Activated CD4-positive, CD25-positive, alpha-beta regulatory T cell treated with anti-CD3 and anti-CD28 coated beads, Interleukin-2, amount 50 U/mL, for 72 hours (primary cell): ENCODE measurements at places on chromosomes 13 and 19.

DNA sequence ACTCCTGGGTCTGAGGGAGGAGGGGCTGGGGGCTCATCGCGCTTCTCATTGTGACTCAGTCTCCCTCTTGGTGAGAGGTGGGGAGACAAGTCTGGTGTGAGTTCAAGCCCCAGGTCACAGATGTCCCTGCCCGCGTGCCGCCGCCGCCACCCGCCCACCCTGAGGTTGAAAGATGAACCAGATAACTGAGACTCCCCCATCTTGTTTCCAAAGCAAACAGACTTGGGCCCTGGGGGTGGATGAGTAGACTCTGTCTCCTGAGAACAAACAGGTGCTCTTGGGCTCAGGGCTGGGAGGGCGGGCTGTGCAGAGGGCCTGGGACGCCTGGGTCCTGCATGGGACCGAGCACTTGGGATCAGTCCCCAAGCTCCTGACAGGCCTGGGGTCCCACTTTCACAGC lies 567 bp downstream of the SBK2 start:
- no peak for DNase-seq

DNA sequence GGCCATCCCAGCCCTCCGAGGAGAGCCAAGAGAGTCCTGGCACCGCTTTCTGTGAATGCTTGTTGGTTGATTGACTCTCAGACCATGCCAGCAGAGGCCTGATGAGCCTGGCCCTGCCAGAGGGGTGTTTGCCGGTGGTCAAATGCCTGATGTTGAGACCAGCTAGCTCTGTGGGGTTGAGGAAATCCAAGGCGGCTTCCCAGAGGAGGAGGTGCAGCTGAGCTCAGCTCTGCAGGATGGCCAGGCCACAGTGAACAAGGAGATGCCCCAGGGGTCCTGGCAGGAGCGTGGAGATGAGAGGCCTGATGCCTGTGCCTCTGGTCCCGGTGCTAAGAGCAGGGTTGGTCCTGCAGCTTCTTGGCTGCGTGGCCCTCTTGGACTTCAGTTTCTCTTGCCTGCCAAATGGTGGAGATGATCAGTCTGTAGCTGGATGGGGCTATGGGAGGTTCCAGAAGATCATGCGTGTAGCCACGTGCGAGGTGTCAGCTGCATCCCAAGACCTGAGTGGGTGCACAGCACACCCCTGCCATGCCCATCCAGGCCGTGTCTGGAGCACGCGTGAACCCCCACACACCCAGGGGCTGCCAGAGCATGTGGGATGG lies 16.8 kb downstream of the NFIC start:
- no peak for DNase-seq

- no peak for DNase-seq
Measured at GRCh38 chr19:40339018-40339728, 9.0 kb downstream of the C19orf47 start.

GRCh38 chr13:77902319-77902963 lies 16.2 kb downstream of the EDNRB start:
- DNase-seq: no peak

- no peak for DNase-seq
Measured at GRCh38 chr13:113145911-113146598, 12.4 kb upstream of the PROZ start.

- DNase-seq: no peak
Measured at GRCh38 chr13:112711528-112712265, 21.9 kb downstream of the ATP11A start.

- DNase-seq: no peak
Measured at GRCh38 chr19:18089726-18090125, 3.0 kb upstream of the IL12RB1 start.

DNA sequence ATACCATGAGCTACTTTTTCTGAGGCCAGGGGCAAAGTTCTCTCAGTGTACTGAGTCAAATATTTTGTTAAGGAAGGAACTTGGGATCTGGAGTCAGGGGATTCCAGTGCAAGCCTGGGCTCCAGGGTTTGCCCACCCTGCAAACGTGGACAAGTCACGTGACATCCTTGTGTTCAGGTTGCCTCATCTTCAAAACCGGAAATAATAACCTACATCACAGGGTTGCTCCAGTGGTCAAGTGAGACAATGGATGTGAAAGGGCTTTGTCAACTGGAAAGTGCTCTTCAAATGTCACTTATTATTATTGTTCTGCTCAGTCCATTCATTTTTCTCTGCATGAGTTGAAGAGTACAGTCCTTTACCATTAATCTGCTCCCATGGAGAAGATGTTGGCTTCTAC lies 414.9 kb downstream of the COG6 start:
- no peak for DNase-seq

GRCh38 chr19:13098277-13099072 lies 4.2 kb downstream of the LYL1 start:
- no peak for DNase-seq

DNA sequence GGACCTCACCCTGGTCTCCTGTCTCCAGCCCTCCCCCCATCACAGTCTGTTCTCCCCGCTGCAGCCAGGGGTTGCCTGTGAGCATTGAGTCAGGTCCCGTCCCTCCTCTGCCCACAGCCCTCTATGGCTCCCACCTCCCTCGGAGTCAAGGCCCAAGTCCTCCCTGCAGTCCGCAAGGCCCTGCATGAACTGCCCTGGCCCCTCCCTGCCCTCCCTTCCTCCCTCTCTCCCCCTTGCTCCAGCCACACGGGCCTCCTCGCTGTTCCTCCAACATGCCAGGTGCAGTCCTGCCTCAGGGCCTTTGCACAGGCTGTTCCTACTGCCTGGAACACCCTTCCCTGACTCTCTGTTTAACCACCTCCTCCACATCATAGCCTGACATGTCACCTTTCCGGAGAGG lies 2.8 kb downstream of the TINCR start:
- no peak for DNase-seq

GRCh38 chr19:7691497-7691896 lies 10.4 kb downstream of the FCER2 start:
- DNase-seq: no peak

GRCh38 chr13:31956980-31957644 lies 74.5 kb upstream of the FRY start:
- no peak for DNase-seq

DNA sequence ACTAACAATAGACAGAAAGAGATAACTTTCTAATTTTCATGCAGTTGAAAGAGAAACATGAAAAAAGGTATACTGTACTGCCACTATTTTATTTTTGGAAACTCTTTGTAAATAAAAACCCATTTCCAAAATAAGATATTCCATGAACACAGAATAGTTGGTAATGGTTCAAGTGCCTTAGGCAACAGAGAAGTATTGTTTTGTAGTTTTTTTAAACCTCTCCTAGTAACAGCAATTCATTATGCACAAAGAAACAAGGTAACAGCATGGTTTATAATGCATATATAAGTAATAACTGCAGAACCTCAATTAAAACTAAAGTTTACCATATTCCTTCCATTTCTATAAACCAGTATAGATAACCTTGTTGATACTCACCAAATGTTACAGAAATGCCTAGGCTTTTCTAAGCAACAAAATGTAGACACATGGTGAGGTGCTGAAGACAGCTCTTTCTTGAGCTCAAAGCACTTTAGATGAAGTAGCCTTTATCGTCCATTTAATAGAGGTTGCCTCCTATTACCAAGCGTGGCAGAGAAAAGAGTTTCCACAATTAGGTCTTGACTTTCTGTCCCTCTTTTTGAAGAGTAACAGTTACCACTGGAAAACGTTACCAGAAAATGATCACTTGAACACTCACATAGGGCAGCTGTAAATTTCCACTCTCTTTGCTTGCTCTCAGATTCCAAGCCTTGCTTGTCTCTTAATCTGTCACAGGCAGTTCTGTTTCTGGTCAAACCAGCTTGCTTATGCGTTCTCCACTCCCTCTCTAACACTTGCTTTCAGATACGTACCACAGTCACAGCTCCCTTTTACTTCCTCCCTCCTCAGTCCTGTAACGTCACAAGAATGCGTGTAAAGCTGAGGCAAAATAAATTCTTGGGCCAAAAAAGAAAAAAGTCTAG lies 42.9 kb downstream of the CAB39L start:
- DNase-seq: no peak

DNA sequence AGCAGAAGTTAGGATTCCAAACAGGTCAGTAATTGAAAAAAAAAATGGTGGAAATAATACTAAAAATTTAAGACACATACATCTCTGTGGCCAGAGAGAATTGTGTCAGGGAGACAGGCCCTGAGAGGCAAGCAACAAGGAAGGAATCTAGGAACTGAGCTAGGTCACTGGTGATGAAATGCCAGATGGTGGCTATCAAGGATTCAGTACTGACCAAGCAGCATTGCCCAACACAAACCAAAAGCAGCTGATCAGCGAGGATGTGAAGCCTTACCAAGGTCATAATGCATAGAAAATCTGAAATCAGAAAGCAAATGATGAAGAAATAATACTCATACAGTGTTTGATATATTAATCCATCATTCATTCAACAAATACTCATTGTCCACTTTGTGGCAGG lies 905.0 kb downstream of the GPC5 start:
- DNase-seq: no peak

DNA sequence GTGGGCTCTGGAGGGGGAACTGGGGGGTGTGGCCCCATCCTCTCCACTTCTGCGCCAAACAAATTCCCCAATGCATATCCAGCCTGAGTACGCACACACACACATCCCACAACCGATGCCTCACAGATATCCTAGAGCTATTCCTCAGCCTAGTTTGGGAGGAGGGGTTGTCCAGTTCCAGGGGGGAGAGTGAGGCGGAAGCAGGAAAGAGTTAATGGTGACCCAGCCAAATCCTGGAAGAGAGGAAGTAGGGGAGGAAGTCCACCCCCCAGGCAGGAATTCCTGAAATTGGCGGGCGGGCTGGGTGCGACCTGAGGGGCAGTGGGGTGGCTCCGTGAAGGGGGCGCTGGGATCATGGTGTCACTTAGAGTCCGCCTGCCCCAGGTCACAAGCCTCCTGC lies 897 bp downstream of the GPR4 start:
- DNase-seq: no peak

- DNase-seq: no peak
Measured at GRCh38 chr19:45275370-45275971, 24.4 kb downstream of the MARK4 start.

GRCh38 chr13:28492569-28493367 lies 2.2 kb downstream of the FLT1 start:
- no peak for DNase-seq

DNA sequence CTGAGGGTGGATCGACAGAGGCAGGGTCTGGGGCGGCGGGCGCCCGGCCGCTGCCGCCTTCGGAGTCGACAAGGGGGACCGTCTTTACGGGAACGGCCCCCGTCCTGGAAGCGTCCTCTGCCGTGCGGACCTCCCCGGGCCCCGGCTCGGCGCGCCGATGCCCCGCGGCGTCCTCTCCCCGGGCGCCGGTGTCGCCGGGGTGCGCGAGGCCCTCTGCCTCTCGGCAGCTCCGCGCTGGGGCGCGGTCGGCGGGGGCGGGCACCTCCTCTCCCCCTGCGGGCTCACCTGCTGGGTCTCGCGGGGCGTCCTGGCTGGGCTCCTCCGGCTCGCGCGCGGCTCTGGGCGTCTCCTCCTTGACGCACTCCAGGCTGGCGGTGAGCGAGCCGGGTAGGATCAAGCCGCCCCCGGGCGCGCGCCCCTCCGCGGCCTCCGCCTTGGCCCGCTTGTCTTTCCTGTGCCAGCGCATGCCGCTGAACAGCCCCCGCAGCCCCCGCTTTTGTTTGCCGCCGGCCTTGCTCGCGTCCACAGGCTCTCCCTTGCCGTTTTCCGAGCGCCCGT lies 1.5 kb downstream of the AMER2 start:
- no peak for DNase-seq

DNA sequence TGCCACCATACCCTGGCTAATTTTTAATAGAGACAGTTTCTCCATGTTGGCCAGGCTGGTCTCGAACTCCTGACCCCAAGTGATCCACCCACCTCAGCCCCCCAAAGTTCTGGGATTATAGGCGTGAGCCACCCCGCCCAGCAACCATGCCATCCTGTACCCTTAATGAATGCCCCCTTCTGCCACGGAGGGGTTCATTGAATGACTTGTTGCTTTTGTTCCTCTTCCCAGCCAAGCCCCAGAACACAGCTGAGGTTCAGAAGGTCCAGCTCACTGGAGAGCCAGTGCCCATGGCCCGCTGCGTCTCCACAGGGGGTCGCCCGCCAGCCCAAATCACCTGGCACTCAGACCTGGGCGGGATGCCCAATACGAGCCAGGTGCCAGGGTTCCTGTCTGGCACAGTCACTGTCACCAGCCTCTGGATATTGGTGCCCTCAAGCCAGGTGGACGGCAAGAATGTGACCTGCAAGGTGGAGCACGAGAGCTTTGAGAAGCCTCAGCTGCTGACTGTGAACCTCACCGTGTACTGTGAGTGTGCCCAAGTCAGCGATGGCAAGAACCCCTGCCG lies 6.0 kb downstream of the PVR start:
- no peak for DNase-seq

DNA sequence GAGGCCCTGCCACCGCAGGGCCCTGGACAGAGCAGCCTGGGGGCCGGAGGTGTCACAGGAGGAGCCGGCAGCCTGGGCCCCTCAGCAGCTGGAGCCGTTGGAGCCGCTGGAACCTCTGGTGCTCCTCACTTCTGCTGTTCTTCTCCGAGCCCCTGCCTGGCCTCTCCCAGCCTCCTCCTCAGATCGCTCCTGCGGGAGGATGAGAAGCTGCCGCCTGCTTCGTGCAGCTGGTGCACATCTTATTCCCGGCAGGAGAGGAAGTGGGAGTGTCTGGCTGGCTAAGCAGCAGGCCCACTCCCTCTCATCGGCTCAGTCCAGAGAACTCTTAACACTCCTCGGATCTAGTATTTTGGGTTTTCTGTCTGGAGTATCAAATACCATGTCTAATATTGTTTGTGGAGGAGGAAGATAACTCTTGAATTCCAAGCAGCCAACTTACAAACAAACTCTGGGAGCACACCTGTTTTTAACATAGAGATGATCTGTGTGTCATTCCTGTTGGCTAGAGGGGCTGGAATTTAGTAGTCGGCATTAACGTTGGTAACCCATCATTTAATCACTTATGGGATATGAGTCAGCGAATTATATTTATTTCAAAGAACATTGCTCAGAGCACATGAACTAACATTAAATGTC lies 37.1 kb upstream of the RNF113B start:
- DNase-seq: no peak

- DNase-seq: no peak
Measured at GRCh38 chr13:95642999-95643398, 1.5 kb downstream of the DZIP1 start.

DNA sequence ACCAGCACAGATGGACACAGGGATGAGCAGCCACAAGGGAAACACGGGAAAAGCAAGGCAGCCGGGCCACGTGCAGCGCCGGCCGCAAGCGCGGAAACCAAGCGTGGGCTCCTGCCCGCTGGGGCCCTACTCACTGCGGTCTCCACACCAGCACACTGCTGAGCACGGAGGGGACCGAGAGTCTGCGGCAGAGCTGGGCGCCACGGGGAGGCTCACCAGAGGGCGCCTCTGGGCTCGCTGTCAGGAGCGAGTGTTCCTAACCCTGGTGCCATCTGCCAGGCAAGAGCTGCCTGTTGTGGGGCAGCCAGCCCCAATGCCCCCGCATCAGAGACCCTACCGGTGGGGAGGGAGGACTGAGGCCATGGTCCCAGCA lies 26.5 kb downstream of the MPND start:
- peak; percentile 76 for DNase-seq

GRCh38 chr19:58401840-58402421 lies 6.5 kb downstream of the RNF225 start:
- DNase-seq: no peak

- DNase-seq: no peak
Measured at GRCh38 chr13:64289702-64290101, 2874.1 kb upstream of the PCDH20 start.
